SK-N-SH (cell line): ENCODE measurements at places on chromosomes 1 and 21.

DNA sequence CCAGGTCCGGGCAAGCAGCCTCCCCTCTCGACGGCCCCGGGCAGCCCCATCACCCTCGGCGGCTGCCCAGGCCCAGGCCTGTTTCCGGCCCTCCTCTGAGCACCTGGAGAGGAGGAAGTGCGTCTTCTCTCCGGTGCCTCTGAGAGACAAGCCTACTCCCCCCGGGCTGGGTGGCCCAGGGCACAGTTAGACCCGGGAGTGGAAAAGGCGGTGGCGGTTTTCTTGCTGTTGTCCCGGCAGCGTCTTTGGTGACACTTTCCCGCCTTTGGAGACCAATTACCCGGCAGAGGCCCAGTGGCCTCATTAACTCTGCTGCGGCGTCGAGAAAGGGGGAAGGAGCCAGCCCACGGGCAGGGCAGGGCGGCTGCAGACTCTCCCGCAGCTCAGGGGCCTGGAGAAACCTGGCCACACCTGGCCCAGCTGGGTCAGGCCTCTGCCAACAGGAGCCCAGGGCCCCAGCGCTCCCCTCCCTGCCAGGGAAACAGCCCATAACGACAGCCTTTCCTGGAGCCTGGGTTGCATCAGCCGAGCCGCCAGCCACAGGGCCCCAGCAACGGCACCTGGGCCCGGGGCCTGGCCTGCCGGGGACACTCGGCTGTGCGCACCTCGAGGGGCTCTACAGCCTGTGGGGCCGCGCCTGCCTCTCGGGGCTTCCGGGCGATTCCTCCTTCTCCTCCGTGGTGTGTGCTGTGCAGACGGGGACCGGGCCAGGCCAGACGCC lies 28.4 kb upstream of the C1orf159 start:
- no peak for DNase-seq

GRCh38 chr1:152954436-152954835 lies 7.4 kb downstream of the SPRR5 start:
- DNase-seq = no peak

- DNase-seq = no peak
Measured at GRCh38 chr1:85607126-85607920, 26.8 kb downstream of the CCN1 start.

DNA sequence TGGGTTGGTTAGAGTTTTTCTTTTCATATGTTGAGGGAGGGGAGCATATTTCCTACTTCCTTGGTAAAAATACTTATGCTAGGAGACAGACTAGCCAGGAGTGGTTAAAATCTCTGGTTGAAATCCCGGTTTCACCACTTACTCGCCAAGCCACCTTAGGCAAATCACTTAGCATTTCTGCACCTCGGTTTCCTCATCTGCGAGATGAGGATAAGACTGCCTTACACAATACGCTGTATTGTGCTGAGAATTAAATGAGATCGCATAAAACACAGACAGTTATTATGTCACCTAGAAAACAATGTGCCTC lies 1.4 kb downstream of the IFFO2 start:
- DNase-seq = no peak

DNA sequence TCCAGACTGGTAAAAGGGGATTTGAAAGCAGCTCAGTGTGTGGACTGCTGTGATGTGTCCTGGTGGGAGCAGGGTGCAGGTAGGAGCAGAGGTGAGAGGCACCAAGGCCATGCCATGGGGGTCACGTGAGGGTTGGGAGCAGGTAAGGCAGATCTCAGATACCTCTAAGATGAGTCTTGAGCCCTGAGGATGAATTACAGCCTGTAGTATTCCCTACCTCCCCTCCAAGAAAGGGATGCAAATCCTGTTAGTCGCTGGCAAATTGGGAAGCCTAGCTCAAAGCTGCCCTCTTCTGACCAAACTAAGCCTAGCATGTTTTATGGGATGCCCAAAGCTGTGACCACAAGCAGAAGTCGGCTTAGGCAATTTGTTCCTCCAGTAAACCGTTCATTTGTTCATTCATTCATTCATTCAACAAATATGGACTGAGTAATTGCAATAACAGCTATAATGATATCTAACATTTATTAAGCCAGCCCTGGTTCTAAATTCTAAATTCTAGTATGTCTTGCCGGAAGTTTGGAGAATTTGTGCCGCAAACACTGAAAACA lies 3.9 kb upstream of the NUAK2 start:
- DNase-seq = peak; percentile 72

DNA sequence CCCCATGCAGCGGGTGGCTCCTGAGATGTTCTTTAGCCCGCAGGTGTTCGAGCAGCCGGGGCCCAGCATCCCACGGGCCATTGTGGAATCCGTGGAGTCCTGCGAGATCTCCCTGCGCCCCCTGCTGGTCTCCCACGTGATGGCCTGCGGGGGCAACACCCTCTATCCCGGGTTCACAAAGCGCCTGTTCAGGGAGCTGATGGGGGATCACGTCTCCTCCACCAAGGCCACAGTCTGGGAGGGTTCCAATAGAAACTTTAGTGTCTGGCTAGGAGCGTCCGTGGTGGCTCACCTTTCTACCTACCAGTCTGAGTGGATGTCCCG lies 71.0 kb downstream of the ACTL8 start:
- peak; percentile 83 for DNase-seq

DNA sequence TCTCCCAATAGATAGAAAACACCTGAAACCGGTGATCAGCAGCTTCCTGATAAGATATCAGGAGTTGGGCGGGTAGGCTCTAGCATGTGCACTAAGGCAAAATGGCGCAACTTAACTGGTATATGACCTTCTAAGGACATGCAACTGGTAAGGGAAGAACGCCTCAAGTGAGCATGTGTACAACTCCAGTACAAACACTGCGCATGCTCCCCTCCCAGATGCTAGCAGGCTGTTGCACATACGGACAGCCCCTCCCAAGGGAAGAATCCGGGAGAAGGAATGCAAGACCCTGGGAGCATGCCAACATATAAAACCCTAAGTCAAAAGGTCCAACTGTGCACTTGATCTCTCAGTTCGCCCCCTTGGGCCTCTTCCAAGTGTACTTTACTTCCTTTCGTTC lies 110.8 kb downstream of the TSEN15 start:
- no peak for DNase-seq

DNA sequence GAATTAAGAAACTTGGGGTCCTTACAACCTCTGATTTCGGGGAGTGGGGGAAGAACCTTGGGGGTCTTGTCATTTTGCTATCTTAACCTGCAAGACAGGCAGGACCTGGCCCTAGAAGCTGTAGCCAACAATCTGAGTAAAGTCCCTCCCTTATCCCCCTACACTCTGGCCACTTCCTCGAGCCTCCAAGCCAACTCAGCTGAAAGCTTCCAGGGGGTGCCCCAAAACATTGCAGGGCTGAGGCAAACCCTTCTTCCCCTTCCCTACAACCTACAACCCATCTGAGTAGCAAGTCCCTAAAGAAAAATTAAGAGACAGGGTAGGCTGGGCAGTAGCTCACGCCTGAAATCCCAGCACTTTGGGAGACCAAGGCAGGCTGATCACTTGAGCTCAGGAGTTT lies 5.0 kb downstream of the CERS2 start:
- DNase-seq = no peak

- DNase-seq = no peak
Measured at GRCh38 chr1:13507075-13507474, 6.7 kb downstream of the LRRC38 start.

GRCh38 chr1:221795380-221795779 lies 53.5 kb upstream of the DUSP10 start:
- DNase-seq = no peak

- DNase-seq = no peak
Measured at GRCh38 chr1:3533067-3534048, 78.0 kb downstream of the MEGF6 start.

DNA sequence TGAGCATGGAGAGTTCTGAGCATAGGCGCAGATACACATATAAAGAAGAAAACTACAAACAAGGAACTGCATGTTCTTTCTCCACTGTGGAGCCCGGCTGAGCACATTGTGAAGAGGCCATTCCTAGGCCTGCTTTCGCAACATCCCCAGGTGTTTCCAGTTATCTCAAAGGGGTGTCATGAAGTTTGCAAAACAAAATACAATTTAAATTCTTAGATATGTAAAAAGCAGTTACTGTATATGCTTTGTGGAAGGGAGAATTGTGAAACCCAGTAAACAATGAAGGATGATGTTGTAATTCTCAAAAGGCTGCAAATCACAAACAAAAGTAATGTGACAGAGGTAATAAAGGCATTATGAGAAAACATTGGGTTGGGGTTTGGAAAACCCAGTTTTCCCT lies 98.6 kb upstream of the ZNF644 start:
- DNase-seq = no peak

GRCh38 chr1:236507022-236507700 lies 16.6 kb upstream of the LGALS8 start:
- DNase-seq = peak; percentile 40

GRCh38 chr1:91672601-91673161 lies 172.0 kb downstream of the CDC7 start:
- no peak for DNase-seq

DNA sequence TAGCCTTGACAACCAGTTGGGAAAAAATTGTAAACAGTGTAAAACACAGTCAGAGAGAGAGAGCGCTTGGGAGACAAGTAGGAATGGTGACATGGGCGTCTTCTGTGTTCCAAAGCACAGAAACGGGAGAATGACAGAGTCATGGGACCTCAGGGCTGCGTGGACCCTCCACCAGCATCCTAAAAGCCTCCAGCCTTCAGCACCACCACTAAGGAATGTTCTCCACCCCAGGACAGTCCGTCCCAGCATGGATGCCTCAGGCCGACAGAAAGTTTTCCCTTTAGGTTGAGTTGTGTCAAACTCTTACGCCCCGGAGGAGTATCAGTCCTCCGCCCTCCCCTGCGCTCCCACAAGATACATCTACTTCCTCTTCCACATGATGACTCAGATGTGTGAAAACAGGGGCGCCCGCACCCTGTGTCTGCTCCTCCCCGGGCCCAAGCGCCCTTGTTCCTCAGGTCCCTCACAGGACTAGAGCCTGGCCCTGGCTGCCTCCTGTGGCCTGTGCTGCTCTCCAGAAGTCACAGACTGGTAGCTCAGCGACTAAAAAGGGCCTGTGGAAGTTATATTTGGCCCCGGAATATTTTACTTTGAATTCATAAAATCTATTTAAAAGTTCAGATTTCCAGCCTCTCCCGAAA lies 63.9 kb upstream of the EFHD2 start:
- no peak for DNase-seq

GRCh38 chr1:20936621-20937020 lies 149.5 kb upstream of the HP1BP3 start:
- DNase-seq = no peak

DNA sequence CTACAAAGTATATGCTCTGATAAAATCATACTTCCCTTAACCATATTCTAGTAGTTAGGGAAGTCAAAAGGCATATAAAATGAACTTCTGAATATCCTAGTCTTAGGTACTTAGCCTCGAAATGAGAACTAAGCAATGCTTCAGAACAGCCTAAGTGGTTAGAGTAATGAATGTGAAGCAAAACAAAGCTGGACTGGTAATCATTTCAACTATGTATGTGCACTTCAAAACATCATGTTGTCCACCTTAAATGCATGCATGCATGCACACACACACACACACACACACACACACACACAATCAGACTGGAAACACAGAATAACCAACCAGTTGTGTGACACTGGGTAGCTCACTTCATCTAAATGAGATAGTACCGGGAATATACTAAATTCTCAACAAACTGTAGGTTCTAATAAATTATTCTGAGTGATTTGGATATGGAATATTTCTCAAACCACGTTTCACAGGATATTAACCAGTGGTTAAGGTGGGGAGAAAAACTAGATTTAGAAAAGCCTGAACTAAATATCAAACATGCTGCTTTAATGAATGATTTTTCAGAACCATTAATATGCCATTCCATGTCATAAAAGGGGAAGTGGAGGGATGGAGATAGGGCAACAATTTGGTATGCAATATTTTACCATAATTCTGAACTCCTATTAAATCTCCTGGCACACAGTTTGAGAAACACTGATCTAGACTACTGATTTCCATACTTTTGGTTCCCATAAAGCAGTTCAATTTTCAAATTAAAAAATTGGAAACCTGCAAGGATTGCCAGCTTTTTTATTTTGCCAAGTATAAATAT lies 19.5 kb downstream of the RNF115 start:
- no peak for DNase-seq

GRCh38 chr1:12472798-12473551 lies 145.0 kb downstream of the DHRS3 start:
- no peak for DNase-seq

DNA sequence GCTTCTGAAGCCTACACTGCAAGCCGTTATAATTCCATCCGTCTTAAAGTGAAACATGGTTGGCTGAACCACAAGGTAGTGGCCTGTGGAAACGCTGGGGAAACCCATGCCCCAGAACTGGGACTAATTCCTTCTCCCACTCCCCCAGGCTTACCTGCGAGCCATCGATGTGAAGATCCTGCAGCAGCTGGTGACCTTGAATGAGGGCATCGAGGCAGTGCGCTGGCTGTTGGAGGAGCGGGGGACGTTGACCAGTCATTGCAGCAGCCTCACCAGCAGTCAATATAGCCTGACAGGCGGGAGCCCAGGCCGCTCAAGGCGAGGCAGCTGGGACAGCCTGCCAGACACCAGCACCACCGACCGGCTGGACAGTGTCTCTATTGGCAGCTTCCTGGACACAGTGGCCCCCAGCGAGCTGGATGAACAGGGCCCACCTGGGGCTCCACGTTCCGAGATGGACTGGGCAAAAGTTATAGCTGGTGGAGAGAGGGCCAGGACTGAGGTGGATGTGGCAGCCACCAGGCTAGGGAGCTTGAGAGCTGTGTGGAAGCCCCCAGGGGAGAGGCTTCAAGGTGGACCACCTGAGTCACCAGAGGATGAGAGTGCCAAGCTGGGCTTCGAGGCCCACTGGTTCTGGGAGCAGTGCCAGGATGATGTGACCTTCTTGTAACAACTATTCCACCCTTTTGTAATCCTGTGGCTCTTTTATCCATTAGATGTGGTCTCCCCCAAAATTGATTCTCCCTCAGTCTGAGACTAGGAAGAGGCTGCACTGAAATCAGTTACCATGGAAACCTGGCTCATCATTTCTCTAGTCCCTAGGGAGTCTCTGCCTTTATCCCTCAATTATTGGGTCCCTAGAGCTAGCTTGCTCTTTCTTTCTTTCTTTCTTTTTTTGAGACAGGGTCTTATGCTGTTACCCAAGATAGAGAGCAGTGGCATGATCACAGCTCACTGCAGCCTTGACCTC lies 16.7 kb downstream of the LURAP1 start:
- no peak for DNase-seq

DNA sequence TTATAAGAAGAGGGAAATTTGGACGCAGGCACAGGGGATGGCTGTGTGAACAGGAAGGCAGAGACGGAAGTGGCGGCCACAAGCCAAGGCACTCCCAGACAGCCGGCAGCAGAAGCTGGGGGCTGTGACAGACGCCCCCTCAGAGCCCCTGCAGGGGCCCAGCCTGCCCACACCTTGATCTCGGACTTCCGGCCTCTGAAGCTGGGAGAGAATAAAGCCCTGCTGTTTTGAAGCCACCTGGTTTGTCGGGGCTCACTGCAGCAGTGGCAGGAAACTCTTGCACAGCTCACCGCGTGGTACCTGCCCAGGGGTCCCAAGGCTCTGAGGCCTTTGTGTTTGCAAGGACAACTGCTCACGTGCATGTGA lies 13.7 kb downstream of the MEGF6 start:
- no peak for DNase-seq

- no peak for DNase-seq
Measured at GRCh38 chr1:109392788-109393616, 4.7 kb downstream of the SORT1 start.
